Spleen (tissue), 13 donors: ENCODE measurements at places on chromosomes 1 and 21. TPM values are rescaled to one million over a fixed set of nuclear protein-coding genes. Genes with fewer than 3 reads are reported as not detected.

- H3K27ac ChIP-seq: no peak overlapping the region
- DNase-seq: no peak
- H3K27me3 ChIP-seq: no peaks in the 10 kb centered on the region
- peaks cover 10% of the 10 kb centered on the region for H3K4me1 ChIP-seq
Observed at GRCh38 chr1:167120899-167121298, 27.0 kb downstream of the STYXL2 start.

PEX14 gene
- 9.3 TPM for polyA plus RNA-seq

ATP1A2 gene
- polyA plus RNA-seq: 0.13 TPM

DNA sequence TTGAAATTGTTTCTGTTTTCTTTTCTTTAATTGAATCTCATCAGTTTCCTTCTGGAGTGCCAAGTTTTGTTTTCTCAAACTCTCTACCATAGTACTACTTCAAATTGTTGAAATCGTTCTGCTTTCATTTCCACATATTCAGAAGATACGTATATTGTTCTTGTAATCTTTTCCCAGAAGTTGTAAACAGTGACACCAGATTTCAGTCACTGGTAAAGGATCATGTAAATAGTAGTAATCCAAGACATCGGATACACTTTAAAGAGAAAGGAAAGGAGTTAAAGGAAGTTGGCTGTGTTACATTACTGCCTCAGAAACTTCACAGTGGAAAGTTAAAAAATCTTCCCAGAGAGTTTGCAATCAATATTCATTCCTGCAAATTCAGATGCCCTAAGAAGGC lies 67.5 kb downstream of the RGL1 start:
- no peaks in the 10 kb centered on the region for H3K27me3 ChIP-seq
- DNase-seq: no peak
- H3K27ac ChIP-seq: peak overlapping the region; percentile 78
- H3K4me3 ChIP-seq: no peak overlapping the region

GRCh38 chr1:9233241-9233941 lies 1.2 kb upstream of the H6PD start:
- H3K36me3 ChIP-seq: no peaks in the 10 kb centered on the region
- DNase-seq: peak; percentile 91
- no peak overlapping the region for H3K4me3 ChIP-seq
- no peaks in the 10 kb centered on the region for H3K27me3 ChIP-seq

BCL2L15 gene
- polyA plus RNA-seq: 0.64 TPM
